Stimulated activated CD8-positive, alpha-beta memory T cell treated with anti-CD3 and anti-CD28 coated beads, Interleukin-7, amount 100 ng/mL, for 4 hours (primary cell): ENCODE measurements at places on chromosomes 1 and 21.

GRCh38 chr1:223669003-223669795 lies 3.7 kb upstream of the CAPN8 start:
- DNase-seq: no peak

DNA sequence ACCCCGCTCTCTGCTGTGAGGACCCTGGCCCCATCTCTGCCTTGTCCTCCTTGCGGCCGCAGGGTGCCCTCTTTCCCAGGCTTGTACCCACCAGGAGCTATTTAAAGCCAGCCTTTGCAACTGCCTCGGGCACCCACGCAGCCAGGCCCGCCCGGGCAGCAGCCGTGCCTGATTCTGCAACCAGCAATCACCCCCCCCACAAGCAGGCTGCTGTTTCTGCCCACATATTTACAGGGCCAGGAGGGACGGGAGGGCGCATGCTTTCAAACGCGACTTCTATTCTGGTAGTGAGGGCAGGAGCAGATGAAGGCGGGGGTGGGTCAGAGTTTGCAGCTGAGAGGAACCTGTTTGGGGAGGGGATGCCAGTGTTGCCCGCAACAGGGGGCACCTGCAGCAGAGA lies 13.6 kb downstream of the GABRD start:
- DNase-seq: no peak

DNA sequence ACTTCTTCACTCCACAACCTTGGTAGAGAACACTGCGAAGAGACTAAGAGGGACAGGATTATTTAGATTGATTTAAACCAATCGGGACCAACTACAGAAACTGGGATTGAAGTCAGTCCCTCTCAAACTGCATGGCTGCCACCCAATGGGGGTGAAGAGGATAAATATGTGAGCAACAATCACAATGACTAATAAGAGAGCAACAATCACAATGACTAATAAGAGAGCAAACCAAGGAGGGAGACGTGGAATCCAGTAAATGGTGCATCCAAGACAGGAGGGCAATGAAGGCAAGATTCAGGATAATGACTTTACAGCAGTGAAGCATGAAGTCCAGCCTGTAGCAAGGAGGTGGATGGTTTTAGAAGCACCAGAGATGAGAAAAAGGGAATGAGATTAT lies 322.8 kb downstream of the TTLL7 start:
- DNase-seq: no peak

- DNase-seq: no peak
Measured at GRCh38 chr1:8356256-8357209, 38.6 kb downstream of the SLC45A1 start.

DNA sequence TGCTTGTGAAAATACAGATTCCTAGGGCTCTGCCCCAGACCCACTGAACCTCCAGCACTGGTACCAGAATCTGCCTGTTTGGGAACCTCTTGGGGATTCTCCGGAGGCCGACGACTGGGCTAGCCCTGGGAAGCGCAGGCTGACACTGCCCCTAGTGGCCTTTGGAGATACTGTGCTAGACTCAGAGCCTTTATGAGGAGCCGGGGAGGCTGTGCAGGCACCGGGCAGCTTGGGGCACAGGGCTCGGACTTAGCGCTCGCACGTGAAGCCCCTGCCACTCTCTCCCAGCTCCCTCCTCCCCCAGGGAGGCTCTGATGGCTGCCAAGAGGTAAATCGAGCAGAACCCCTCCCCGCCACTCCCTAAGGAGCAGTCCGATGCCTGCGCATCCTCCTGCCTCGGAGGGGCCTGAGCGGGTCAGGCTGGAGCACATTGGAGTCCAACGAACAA lies 144.6 kb upstream of the TNR start:
- DNase-seq: no peak

GRCh38 chr21:23743821-23744220 lies 1863.5 kb downstream of the MRPL39 start:
- DNase-seq: no peak

DNA sequence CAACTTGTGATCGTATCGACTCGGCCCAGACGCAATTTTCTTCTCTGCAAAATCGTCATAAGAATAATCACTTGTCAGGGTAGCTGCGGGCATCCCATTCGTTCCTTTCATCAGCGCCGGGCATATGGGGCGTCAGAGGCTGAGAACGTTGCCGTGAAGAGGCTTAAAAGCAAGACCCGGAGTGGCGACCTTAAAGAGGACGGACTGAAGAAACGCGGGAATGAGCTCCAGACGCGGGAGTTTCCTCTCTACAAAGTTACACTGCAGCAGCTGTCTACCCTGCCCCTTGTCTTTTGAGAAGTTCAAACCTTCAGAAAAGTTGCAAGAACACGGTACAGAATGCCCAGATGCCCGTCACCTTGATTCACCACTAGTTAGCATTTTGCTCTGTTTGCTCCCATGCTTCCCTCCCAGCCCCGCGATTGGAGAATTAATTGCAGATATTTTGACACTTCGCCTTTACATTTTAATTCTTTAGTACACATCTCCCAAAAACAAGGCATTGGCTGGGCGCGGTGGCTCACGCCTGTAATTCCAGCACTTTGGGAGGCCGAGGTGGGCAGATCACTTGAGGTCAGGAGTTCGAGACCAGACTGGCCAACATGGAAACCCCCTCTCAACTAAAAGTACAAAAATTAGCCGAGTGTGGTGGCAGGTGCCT lies 967 bp downstream of the CENPS start:
- no peak for DNase-seq

DNA sequence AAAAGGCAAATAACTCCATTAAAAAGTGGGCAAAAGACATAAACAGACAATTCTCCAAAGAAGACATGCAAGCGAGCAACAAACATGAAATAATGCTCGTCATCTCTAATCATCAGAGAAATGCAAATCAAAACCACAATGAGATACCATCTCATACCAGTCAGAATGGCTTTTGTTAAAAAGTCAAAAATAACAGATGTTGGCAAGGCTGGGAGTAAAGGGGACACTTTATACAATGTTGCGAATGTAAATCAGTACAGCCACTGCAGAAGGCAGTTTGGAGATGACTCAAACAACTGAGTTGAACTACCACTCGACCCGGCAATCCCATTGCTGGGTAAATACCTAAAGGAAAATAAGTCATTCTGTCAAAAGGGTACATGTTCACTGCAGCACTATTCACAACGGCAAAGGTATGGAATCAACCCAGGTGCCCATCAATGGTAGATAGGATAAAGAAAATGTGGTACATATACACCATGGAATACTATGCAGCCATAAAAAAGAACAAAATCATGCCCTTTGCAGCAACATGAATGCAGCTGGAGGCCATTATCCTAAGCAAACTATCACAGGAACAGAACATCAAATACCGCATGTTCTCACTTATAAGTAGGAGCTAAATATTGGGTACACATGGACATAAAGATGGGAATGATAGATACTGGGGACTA lies 25.9 kb downstream of the TSPAN2 start:
- DNase-seq: no peak

GRCh38 chr1:29811247-29811646 lies 574.9 kb downstream of the PTPRU start:
- no peak for DNase-seq

GRCh38 chr1:229666585-229666984 lies 40.5 kb downstream of the URB2 start:
- no peak for DNase-seq

DNA sequence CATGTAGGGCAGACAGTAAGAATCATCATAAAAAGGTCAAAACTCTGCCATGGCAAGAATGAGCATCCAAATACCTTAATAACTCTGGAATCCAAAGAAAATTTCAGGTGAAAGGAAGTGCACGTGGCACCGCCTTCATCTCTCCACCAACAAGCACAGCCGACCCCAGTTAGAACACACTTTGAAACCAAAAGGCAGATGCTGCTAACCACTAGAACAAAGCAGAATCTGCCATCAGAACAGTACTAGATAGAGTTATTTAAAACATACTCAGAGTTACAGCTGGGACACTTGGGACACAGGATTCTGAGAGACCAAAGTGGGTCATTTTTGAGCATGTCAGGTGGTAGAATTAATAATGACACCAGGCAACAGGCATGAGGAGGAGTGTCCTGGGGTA lies 106.7 kb upstream of the SOD1 start:
- DNase-seq: no peak

GRCh38 chr1:89732643-89733222 lies 88.1 kb upstream of the LRRC8D start:
- DNase-seq: no peak

- no peak for DNase-seq
Measured at GRCh38 chr1:187490266-187490665, 661.5 kb downstream of the PLA2G4A start.

DNA sequence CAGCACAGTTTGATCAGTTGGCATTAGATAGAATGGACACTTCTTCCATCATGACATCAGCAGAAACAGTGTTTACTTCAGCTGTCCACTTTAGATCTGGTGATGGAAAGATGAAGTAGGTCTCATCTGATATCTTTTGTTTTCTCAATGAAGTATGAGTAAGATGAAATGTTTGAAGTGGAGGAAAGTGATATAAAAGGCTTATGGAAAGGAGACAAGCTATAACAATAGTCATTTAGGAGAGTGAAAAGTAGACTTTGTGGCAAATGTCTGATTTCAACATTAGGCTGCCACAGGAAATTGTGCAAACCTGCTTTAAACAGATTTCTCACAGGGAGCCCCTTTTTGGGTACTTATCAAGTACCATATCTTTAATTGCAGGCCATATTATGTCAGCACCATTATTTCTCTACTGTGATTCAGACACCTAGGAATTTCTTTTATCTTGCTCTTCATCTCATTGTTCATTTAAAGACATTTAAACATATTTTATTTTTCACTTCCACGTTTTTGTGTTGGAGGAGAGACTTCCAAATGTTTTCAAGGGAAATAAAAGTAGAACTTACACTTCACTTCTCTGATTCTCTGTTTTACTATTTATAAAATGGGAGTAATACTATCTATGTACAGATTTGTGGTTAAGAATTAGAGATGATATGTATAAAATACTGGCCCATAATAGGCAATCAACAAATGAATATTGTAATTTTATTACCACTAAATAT lies 18.1 kb downstream of the PDC start:
- no peak for DNase-seq

GRCh38 chr1:51651552-51651942 lies 34.7 kb downstream of the OSBPL9 start:
- no peak for DNase-seq
